ENCODE measurements at places on chromosomes 3 and 15. TPM values are rescaled to one million over a fixed set of nuclear protein-coding genes. Genes with fewer than 3 reads are reported as not detected.

DNA sequence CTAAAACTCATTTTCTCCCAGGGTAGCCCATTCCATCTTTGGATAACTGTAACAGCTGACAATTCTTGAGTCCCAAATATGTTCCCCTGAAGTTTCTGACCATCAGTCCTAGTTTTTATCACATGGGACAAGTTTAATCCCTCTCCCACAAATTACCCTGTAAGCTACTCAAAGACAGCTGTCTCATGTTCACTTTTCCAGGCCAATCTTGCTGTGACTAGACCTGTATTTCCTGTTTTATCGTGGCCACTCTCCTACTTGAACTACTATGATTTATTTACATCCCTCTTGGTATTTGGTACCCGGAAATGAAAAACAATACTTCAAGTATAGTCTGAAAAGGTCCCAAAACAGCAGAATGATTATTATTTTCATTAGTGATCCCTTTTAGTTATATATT lies 95.1 kb upstream of the MEX3B start:
- no peak overlapping the region for H3K27ac ChIP-seq
- H3K4me3 ChIP-seq, result no peak overlapping the region
- peaks cover 8% of the 10 kb centered on the region for H3K4me1 ChIP-seq
- H3K27me3 ChIP-seq, result no peaks in the 10 kb centered on the region
- DNase-seq, result no peak

The ADAMTS7 gene
- 10.8 TPM for total RNA-seq

The KPNA4 gene
- 127 TPM for total RNA-seq

The CDHR4 gene
- total RNA-seq, result 0.44 TPM

The BSN gene
- 0.10 TPM for total RNA-seq

- H3K4me1 ChIP-seq, result peaks cover 7% of the 10 kb centered on the region
- H3K4me3 ChIP-seq, result no peak overlapping the region
- peak; percentile 53 for DNase-seq
- no peak overlapping the region for H3K27ac ChIP-seq
- H3K27me3 ChIP-seq, result no peaks in the 10 kb centered on the region
Observed at GRCh38 chr3:127710155-127710941, 37.6 kb downstream of the ABTB1 start.

DNA sequence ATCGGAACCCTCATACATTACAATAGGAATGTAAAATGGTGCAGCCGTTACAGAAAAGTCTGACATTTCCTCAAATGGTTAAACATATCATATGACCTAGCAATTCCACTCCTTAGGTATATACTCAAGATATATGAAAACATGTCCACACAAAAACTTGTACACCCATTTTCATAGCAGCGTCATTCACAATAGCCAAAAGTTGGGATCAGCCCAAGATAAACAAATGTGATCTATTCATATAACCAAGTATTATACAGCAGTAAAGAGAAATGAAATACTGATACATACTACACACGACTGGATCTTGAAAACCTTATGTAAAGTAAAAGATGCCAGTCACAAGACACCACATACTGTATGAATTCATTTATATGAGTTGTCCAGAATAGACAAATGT lies 102.4 kb downstream of the MSL2 start:
- H3K4me3 ChIP-seq, result no peak overlapping the region
- no peaks in the 10 kb centered on the region for H3K27me3 ChIP-seq
- DNase-seq, result peak; percentile 49

All from MCF 10A (cell line).